Stimulated activated CD8-positive, alpha-beta memory T cell treated with anti-CD3 and anti-CD28 coated beads, Interleukin-15, amount 100 ng/mL, for 4 hours (primary cell): ENCODE measurements at places on chromosomes 2 and 18.

DNA sequence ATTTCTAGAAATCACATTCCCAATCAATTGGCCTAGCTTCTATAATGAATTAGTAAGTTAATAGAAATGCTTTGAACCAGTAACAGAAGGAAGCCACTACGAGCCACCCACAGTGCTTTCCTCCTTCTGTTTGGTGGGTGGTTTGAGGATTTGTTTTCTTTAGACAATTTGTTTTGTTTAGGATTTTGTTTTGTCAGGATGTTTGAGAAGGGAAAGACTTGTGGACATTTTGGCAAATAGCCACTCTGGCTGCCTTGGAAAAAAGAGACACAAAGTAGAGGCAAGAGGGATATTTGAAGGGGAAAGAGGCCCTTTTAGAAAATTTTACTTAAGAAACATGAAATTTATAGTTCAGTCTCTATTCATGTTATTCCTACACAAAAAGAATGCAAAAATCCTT, 47.7 kb downstream of the TANK start:
- no peak for DNase-seq

DNA sequence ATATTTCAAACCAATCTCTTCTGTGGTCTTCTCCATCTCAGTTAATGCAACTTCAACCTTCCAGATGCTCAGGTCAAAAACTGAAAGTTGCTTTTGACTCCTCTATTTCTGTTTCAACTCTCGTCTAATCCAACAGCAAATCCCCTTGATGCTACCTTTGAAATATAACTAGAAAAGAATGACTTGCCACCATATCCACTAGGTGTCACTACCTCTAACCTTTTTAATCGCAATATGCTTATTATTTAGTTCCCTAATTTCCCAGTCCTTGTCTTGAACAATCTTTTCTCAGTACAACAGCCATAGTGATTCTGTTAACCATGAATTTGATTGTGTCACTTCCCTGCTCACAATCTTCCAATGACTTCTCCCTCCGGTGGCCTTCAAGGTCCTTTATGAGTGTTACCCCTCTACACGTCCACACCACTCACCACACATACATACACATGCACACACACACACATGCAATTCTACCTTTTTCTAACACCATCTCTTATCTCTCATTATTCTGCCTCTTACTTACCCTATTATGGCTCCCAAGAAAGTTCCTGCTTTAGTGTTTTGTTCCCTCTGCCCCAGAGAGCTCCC, 245.5 kb upstream of the KCNJ3 start:
- DNase-seq, result no peak

DNA sequence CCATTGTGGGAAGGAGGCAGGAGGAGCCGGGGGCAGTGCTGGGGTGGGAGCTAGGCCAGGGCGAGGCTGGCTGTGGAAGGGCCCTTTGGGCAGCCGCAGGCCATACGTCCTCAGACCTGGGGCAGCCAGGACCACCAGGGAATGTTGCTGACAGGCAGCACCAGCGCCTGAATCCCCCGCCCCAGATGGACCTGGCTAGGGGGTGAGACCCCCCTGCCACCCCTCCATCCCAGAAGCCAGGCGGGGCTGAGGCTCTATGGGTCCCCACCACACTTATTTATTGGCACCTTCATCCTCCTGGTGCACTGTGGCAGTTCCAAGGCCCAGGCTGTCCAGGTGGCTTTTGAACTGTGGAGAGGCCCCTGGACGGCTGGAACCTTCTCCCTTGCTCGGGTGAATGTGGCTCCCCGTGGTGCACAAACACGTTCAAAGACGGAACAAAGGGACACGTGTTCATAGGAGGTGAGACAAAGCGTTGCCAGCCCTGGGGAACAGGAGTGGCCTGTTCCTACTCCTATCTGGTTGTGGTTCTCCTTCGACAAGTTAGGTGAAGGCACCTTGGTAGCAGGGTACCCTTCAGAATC, 35.1 kb downstream of the RAMP1 start:
- no peak for DNase-seq

- no peak for DNase-seq
Observed at GRCh38 chr2:174635776-174636404, 38.3 kb upstream of the WIPF1 start.

DNA sequence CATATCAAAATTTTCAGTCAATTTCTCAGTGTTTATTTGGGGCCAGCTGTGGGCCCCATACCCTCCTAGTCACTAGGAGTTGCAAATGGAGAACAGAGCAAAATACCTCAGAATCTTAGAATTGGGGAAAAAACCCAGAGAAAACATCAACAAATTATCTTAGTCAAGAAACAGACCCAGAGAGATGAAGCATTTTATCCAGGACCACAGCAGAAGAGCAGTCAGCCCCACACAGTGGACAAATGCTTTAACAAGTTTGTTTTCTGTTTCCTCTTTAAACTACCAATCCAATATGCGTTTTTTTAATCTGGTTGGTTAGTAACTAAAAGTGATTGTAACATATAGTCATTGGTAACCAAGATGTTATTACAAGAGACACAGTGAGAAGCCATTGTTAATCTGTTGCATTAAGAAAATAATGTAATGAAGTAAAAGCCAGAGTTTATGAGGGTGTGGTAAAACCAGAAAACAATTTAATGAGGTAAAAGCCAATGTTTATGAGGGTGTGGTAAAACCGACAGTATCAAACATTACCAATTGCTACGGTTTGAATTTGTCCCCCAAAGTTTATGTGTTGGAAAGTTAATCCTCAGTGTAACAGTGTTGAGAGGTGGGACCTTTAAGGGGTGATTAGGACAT, 60.7 kb upstream of the COX7A2L start:
- no peak for DNase-seq

DNA sequence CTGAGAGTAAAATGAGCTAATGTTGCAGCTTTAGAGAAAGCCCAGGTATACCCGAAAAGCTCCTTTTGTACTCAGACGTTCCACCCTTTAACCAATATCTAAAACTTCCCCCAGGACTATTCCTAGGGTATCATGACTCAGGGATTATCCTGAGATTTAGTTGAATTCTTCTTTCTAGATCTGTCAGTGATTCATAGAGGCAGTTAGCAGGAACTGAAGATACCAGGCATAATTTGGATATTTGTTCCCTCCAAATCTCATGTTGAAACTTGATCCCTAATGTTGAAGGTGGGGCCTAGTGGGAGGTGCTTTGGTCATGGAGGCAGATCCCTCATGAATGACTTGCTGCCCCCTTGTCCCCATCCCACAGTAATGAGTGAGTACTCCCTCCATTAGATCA, 161.2 kb upstream of the LRP1B start:
- DNase-seq, result no peak

GRCh38 chr18:46211816-46212215, 107.6 kb downstream of the HAUS1 start:
- DNase-seq, result no peak

- DNase-seq, result no peak
Observed at GRCh38 chr2:114111329-114111728, 221.4 kb downstream of the ACTR3 start.

- DNase-seq, result no peak
Observed at GRCh38 chr2:192082121-192082520, 112.6 kb downstream of the TMEFF2 start.

DNA sequence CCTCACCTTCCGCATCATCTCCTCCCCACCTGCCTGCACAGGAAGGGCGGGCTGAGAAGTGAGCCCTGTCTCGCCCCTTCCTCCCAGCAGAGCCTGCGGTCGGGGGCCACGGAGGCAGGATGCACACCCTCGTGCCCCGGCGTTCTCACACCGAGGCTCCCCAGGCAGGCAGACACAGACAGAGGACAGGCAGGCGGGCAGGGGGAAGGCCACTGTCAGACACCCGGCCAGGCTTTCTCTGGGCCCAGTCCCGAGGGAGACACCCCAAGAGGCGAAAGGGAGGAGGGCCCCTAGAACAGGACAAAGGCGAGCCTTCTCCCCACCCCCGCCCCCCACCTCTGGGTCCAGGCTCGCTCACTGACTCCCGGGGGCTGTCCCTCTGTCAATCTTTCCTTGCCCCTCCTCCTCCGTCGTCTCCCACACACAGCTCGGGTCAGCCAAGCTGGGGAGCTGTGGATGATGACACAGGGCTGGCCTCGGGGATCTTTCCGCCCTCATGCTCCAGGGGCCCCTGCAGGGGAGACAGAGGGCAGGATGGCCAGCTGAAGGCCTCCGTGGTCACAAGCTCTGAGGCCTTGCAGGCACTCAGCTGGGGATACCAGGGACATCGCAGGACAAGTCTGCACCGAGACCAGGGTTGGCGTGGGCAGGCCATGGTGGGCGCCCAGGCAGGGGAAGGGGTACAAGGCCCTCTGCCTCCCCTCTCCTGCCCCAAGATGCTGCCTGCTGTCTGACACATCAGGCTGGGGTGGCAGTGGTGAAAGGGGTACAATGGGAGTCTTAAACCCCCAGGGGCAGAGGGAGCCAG, 24.9 kb downstream of the BIN1 start:
- peak; percentile 46 for DNase-seq

DNA sequence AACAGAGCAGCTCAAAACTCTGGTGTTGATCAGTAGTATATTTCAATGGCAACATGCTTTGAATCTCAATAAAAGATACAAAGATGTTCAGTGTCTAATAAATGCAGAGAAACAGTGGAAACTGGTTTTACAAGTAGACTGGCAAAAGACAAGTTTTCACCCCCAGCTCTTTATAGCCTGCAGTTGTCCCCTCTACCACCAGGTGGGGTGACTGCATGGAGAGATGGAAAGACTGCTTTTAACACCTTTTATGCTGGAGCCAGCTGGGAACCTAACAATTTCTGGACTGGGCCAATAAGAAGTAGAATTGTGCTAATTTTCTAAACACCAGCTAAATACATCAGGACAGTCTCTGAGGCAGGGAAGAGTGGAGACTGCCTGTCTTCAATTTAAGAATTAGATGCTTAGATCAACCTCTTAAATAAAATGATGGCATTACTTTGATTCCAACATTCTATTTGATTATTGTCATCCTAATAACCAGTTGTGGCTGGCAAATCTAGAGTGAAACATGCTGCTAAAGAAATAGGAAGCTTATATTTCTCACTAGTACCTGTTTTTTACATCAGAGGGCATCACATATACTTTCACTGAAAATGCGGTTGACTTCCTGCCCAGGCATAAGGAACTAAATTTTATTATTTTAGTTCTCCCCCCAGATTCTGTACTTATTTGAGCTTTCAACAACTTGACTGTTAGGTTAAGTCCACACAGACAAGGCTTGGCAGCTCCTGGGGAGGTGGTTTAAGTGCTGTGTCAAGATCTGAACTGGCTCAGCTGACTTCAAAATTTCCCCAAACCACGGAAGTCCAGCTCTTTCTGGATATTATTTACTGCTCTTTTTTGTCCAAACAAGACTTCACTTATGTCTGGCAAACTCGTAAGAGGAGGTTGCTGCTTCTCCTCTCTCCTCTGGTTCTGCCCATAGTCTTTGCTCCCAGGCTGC, 140.5 kb downstream of the TPGS2 start:
- no peak for DNase-seq

DNA sequence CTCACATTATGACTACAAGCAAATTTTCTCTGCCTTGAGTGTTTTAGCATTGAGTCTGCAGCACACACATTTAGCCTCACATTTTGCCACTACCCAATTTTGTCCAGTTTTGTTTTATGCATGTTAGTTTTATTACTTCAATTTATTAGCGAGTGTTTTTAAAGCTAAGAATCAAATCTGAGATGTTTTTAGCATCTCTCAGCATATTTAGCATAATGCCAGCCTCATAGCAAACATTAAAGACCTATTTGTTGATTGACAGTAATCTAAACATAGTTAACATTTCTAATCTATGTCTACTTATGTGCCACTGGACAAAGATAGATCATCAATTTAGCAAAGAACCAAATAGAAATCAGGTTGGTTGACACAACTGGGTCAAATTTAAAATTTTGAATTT, 94.1 kb upstream of the NXPH2 start:
- no peak for DNase-seq

- DNase-seq, result no peak
Observed at GRCh38 chr2:176234156-176234555, 35.1 kb upstream of the MTX2 start.

DNA sequence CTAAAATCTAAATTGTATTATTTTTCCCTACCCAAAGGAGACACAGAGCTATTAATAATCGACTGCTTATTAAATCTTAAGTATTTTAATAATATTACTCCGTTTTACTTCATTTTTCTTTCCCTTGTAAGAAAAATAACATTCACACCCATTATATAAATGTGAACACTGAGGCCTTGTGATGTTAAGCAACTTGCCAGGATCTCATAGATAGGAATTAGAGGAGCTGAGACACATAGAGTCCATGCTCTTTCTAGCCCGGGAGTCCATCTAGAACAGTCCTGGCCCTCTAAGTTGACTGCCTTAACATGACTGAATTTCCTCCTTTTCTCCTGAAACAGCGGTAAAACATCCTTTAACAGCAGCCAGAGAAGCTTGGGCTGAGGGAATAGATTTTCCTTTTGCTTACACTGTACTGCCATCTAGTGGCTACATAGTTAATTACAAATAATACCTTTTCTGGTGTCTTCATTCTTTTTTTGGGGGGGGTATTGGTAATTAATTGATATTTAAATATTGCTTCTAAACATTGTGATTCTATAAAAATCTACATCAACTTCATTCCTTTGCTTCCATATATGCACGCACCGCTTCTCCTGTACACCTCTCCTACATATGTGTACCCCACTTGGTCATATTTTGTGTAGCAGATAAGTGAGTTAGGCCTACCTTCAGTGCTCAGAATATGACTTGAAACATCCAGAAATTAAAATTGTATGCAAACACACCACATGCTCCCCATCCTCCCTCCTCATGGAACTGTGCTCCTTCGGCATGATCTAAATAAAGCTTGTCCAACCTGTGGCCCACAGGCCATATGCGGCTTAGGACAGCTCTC, 125.8 kb upstream of the HNMT start:
- DNase-seq, result no peak

DNA sequence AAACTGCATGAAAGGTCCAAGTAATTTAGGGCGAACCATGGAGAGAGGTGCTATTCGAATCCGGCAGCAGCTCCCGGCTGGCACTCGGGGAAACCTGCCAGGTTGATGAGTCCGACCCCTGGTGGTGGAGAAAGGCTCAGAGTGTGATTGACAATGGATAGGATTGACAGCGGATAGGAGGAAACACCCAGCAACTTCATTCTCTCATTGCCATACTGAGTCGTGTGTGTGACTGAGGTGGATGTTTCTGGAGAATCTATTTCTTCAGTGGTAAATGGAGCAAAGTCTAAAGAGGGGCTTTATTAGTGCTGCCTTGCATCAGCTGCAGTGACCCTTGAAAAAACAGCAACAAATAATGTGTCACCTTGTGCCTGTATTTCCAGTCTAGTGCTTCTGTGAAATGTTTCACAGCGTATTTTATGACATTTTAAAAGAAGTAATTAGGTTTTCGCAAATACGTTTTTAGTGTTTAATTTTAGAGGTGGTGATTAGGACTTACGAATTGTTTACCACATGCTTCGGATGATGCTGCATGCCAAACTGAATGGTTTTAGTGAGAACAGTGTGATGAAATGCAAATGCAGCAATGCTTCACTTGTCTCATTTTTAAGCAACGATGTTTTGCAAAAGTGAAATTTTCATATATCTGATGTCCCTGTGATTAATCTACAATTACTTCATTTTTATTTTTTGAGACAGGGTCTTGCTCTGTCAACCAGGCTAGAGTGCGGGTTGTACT, 102.0 kb downstream of the DCDC2C start:
- DNase-seq, result no peak
